Inflammatory macrophage treated with lipopolysaccharide for 1 hour (primary cell): ENCODE measurements at places on chromosomes 16 and 17.

GRCh38 chr17:82892899-82893565, 53.2 kb upstream of the ZNF750 start:
- DNase-seq: no peak

DNA sequence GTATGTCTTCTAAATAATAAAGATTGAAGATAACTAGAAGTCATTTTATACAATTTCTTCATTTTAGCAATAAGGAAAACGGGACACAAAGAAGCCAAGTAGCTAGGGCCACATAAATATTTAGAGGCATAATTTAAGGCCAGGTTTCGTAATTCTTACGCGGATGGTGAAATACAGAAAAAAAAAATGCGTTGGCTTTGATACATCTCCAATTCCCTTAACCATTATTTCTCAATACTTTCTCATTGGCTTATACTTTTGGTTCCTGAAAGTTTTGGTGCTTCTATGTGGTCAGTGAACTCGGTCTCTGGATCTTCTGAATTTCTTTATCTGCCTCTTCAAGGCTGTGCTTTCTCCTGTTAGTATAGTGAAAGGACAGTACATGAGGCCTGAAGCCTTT, 888.1 kb downstream of the KCNJ2 start:
- peak; percentile 42 for DNase-seq

DNA sequence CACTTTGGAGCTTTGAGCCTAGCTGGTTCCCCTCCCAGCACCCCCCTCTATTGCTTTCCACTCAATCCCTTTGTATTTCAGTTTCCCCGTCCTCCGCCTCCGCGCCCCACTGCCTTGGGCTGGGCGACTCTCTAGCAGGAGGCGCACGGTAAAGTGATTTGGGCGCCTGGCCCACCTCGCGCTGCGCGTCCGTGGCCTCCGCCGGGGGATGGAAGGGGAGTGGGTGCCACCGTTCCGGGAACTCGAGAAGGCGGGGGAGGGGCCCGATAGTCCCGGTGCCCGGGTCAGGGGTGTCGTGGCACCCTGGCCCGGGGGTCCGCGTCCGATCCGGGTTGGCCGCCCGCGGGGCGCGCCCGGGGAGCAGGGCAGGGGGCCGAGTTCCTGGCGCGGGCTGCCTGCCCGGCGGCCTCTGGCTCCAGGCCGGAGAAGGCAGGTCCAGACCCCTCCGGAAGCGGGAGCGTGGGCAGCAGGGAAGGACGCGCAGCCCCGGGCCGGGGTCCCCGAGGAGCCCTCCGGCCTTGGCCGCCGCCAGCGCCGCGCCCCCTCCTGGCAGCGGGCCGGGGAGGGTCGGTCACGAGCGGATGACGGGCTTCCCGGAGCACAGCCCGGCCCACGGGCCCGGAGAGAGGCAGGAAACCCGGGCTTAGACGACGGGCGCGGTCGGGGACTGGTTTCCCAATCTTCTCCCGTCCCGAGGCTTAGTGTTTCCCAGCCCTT, 15.8 kb downstream of the MEOX1 start:
- DNase-seq: peak; percentile 73

- DNase-seq: no peak
Measured at GRCh38 chr16:19168371-19169081, 486 bp downstream of the SYT17 start.

GRCh38 chr17:57752031-57752905, 7.2 kb upstream of the CCDC182 start:
- peak; percentile 62 for DNase-seq

GRCh38 chr16:74951206-74951605, 33.7 kb downstream of the WDR59 start:
- no peak for DNase-seq

- DNase-seq: no peak
Measured at GRCh38 chr17:46917516-46917915, 5.4 kb upstream of the GOSR2 start.

- no peak for DNase-seq
Measured at GRCh38 chr16:52528393-52529065, 18.4 kb downstream of the TOX3 start.

GRCh38 chr17:78759203-78759968, 22.7 kb downstream of the CYTH1 start:
- peak; percentile 34 for DNase-seq

- DNase-seq: no peak
Measured at GRCh38 chr17:9401434-9401833, 174.2 kb downstream of the STX8 start.
